ENCODE measurements at places on chromosomes 4 and X. TPM values are rescaled to one million over a fixed set of nuclear protein-coding genes. Genes with fewer than 3 reads are reported as not detected.

Gene DMRTC1B
- 18.6 TPM for total RNA-seq

Gene STARD8
- 6.0 TPM for total RNA-seq

Gene S100P
- not detected for total RNA-seq

Gene RAB41
- total RNA-seq: not detected

Gene KCNIP4
- 144 TPM for total RNA-seq

Gene DRP2
- 12.3 TPM for total RNA-seq

Gene GPR34
- 2.7 TPM for total RNA-seq

Gene MAOA
- 25.9 TPM for total RNA-seq

Gene SAGE1
- total RNA-seq: not detected

Gene FANCB
- 8.8 TPM for total RNA-seq

Gene F8A1
- total RNA-seq: 41.2 TPM

Gene EFHC2
- total RNA-seq: 6.4 TPM

Gene SPACA5
- total RNA-seq: not detected

Gene COL25A1
- total RNA-seq: 5.5 TPM

Gene PCDH10
- total RNA-seq: 65.5 TPM

Gene USP51
- total RNA-seq: 4.7 TPM

Gene CFAP299
- 2.6 TPM for total RNA-seq

Gene SYP
- 382 TPM for total RNA-seq

Gene COL4A5
- total RNA-seq: 25.2 TPM

Gene ARHGAP6
- 4.5 TPM for total RNA-seq

Gene GABRB1
- 101 TPM for total RNA-seq

Gene OPN1MW
- not detected for total RNA-seq

Gene PGAM4
- not detected for total RNA-seq

Gene P2RY10
- total RNA-seq: not detected

Gene CD38
- 3.6 TPM for total RNA-seq

Gene DNAJB14
- total RNA-seq: 101 TPM

Gene SULT1B1
- 3.3 TPM for total RNA-seq

Gene PUDP
- total RNA-seq: 26.2 TPM

Gene SNCA
- 134 TPM for total RNA-seq

Gene TMPRSS11D
- not detected for total RNA-seq

Gene FTSJ1
- 27.7 TPM for total RNA-seq

Gene XG
- total RNA-seq: not detected

Gene MAGEB10
- not detected for total RNA-seq

Gene PPP3CA
- total RNA-seq: 332 TPM

Gene CXCL10
- total RNA-seq: not detected

Gene NPY2R
- 1.6 TPM for total RNA-seq

Gene SSX2
- not detected for total RNA-seq

Gene PDZD11
- 56.0 TPM for total RNA-seq

Gene PABPC5
- total RNA-seq: 3.9 TPM

Gene MSX1
- 9.7 TPM for total RNA-seq

Gene MAGEC2
- total RNA-seq: not detected

Gene SLIT2
- total RNA-seq: 38.3 TPM

Gene CD99
- 45.4 TPM for total RNA-seq

Gene UCP1
- not detected for total RNA-seq

Gene RAP1GDS1
- 127 TPM for total RNA-seq

Gene ADH1C
- not detected for total RNA-seq

Gene PDLIM3
- 15.9 TPM for total RNA-seq

Gene ADH7
- not detected for total RNA-seq

Gene GLOD5
- total RNA-seq: not detected

Gene CDKL2
- 33.5 TPM for total RNA-seq

Gene F8A3
- total RNA-seq: 7.4 TPM

Gene GAGE12H
- total RNA-seq: not detected

Gene MID1
- 30.1 TPM for total RNA-seq

All from dorsolateral prefrontal cortex (tissue), 122 donors.